Naive B cell (primary cell): ENCODE measurements at places on chromosomes 12 and 14.

DNA sequence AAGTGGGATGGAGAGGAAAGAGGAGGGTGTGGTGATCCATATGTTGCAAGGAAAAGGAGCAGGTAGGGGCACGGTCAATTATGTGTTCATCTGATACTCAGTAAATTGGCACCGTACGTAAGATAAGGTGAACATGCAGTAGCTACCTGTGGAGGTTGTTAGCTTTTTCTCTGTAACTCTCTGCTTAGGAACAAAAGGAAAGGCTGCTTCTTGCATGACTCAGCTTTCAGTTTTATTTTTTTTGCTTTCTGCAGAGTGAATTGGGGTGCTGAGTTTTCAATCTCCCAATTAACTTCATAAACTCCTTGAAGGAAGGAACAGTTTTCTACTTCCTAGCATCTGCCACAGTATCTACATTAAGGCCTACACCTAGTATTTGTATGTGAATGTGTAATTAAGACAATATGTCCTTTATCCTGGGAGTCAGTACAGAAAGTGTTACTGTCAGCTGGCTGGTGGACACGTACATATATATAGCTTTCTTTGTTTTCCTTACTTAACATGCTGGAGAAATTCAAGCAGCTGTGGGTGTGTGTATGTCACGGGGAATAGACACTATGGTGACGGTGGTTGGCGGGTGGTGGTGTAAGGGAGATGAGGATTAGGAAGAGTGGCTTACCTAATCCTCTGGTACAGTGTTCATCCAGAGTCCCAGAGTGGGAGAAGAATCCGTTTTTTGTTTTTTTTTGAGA, 40.1 kb upstream of the WNK1 start:
- no peak for DNase-seq

- DNase-seq: no peak
Measured at GRCh38 chr14:60178820-60179219, 13.6 kb upstream of the DHRS7 start.

DNA sequence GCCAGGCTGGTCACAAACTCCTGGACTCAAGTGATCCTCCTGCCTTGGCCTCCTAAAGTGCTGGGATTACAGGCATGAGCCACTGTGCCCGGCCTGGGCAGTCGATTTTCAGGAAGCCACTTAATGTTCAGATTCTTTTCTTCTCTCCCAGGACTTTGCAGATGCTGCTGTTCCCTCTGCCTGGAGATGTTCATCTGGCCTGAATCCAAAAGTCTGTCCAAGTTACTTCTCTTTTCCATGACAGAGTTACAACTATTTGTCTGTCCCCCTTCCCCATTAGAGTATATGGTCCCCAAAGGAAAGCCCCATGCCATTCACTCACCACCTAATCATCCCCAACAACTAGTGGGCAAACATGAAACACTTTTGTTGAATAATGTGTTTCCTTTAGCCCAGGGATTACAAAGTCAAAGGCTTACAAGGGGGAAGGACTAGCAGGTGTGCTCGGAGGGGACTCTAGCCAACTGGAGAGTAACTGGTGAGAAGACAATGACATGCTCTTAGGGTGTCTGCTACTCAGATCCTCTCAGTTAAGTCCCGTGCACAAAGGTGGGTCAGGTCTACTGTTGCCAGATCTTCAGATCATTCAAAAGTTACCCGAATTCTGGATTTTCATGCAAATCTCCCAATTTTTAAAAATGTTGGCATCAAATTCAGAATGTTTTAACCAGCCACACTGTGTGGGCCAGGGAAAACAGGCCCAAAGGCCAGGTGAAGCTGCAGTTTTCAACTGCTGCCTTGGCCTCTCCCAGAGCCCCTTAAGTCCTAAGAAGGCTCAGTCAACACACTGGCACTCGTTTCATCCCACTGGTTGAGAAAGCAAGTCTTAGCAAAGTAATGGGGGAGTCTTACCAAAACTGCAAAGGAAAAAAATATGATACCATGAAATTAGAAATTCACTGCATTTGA, 29.6 kb downstream of the NUDT4 start:
- no peak for DNase-seq

DNA sequence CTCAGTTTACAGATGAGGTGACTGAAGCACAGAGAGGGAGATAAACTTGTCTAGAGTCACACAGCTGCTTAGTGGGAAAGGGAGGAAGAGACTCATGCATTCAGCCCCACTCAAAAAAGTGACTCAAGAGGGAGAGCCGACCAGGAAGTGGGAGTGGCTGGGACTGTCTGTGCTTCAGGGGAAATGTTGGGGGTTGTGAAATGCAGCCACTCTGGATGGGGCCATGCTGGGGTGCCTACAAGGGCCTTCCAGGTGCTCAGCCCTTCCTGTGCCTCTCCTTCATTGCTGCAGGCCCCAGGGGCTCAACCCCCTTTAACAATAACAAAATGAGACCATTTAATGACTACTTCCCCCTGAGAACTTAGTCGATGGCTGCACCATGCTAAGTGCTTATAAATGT, 41.8 kb downstream of the CACNA1C start:
- no peak for DNase-seq

- DNase-seq: no peak
Measured at GRCh38 chr14:52095794-52096193, 26.9 kb upstream of the NID2 start.

GRCh38 chr12:55862286-55862685, 19.6 kb upstream of the MMP19 start:
- DNase-seq: no peak

GRCh38 chr12:5258498-5258897, 173.4 kb upstream of the NTF3 start:
- no peak for DNase-seq

DNA sequence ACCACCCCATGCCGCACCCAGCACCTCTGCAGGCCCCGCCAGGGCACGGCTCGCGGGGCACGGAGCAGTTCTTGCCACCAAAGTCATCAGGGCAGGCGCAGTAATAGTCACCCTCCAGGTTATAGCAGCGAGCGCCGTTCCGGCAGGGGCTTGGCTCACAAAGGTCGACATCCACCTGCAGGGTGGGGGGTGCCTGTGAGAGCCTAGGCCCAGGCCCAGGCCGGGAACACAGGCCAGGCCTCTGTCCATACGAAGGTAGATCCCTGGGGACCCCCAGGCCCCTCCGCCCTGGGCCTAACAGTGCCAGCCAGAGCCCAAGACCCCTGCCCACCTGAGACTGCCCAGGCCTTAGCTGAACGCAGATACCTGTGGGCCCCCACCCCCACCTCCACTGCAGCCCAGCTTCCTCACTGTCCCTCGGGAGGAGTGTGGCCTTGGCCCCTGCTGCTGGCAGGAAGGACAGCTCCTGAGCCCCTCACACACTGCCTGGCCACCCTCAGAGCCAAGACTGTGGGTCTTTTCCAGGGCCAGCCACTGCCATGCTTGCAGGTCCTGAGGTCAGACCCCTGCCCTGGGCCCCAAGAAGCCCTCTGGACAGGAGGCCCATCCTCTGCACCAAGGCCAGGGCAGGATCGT, 19.3 kb downstream of the JAG2 start:
- no peak for DNase-seq

GRCh38 chr12:119341020-119341419, 6.5 kb downstream of the CCDC60 start:
- DNase-seq: no peak

- DNase-seq: no peak
Measured at GRCh38 chr14:40368314-40368713, 936.1 kb upstream of the FBXO33 start.

GRCh38 chr12:89085421-89085820, 266.9 kb downstream of the DUSP6 start:
- DNase-seq: no peak

- no peak for DNase-seq
Measured at GRCh38 chr12:85617307-85618091, 218.7 kb downstream of the RASSF9 start.

- DNase-seq: no peak
Measured at GRCh38 chr14:52663850-52664249, 31.5 kb downstream of the ERO1A start.

- DNase-seq: peak; percentile 56
Measured at GRCh38 chr14:64303471-64303917, 9.3 kb upstream of the ESR2 start.

DNA sequence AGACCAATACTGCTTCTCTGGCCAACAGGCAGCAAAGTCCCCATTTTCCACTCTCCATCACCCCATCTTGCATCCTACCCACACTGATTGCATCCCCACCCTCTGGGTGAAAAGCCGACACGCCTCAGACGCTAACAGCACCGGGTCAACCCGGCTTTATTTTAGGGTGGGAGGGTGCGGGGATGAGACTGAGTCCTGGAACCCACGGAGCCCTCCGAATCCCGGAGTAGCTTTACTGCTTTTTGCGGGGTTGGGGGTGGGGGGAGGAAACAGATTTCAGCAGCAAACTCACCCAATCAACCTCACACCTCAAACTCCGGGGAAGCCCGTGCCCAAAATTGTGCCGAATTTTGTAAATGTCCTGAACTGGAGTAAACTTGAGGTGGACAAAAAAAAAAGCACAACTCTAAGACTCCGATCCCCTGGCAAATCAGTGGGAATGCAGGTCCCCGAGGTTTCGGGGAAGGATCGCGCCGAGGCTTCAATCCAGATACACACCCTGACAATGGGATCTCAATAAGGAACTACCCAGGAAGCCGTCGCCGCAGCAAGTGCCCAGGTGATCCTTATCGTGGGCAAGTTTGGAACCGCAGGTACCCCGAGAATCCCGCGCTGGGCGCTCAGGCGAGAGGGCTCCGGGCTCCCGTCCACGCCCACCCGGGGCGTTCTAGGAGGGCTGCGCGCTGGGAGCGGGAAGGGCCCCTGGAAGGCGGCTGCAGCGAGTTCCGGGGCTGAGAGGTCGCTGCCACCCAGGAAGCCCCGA, 1.1 kb downstream of the GCH1 start:
- DNase-seq: no peak

DNA sequence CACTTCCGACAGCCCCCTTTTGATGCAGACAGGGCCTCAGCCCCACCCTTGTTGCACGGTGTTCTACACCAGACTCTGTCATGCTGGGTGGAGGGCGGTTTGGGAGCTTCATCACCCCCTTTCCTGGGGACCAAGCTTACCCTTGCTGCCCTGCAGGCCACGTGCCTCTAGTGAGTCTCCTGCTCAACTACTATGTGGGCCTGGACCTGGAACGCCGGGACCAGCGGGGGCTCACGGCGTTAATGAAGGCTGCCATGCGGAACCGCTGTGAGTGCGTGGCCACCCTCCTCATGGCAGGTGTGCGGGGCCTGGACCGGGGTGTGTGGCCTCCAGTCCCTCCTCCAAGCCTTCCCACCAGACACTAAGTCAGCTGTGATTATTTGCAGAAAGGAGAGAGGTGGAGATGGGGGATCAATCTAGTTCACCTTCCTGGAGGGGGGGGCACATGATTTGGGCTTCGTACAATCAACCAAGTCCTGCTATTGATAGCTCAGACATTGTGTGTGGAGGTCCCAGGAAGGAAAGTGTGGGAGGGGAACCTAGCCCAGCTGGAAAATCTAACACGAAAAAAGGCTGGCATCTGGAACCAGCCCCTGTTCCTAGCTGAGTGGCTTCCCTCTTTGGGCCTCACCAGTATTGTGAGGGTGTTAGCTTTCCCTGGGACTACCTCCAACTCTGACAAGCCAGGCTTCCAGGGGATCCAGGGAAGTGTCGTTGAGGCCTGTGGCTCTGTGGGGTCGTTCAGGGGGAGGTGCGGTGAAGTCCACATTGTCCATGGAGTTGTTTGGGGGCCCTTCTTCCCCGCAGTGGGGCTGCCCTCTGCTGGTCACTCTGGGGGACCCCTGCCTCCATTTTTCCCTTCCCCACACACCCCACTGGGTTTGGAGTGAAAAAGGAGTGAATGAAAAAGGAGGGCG, 1.6 kb downstream of the ANKRD33 start:
- no peak for DNase-seq

- no peak for DNase-seq
Measured at GRCh38 chr12:121009741-121010140, 6.5 kb downstream of the C12orf43 start.

GRCh38 chr12:5230861-5231260, 187.2 kb downstream of the KCNA5 start:
- DNase-seq: no peak

DNA sequence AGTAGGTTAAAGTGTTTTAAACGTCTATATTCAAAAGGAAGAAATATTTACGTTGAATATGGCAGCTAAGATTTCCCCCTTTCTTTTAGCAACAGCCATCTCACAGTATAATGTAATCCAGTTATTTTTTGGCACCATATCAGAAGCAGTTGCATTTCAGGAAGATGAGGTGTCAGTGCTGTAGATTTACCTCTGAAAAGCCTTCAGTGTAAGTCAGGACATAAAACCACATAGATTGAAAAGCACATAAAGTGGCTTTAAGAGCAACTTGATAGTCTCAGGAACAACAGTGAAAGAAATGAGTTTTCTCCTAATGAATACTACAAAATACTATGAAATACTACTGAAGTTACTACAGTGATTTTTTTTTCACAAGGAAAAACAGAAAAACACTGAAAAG, 6.9 kb downstream of the MLH3 start:
- no peak for DNase-seq

- no peak for DNase-seq
Measured at GRCh38 chr12:124953689-124954405, 35.1 kb downstream of the DHX37 start.

GRCh38 chr12:94228488-94228907, 80.1 kb downstream of the PLXNC1 start:
- DNase-seq: no peak

- no peak for DNase-seq
Measured at GRCh38 chr14:69328317-69328716, 68.4 kb downstream of the GALNT16 start.

DNA sequence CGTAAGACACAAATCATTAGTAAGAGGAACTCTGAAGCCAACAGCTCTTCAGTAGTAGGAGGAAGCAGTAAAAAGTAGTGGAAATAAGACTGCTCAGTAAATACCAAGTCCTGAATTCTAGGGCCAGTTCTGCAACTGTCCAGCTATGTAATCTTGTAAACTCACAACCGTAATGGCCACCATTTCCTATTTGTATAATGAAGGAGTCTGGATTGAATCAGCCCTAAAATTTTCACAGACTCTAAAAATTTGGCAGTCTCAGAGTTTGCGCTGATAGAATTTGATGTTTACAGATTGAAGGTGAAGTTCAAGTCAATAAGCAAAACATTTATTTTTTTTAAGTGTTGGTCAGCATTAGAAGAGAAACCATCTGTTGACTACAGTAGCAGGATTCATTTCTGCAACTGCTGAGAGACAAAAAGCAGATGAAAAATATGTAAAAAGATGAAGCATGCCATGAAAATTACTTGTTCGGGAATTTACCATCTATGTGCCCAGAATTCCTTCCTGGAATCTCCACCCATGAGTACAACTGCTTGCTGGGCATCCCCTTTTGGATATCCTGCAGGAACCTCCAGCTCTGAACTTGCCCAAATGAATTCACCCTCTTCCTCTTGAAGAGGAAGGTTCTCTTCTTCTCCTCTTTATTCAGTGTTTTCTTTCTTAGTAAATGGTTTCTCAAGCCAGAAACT, 47.5 kb downstream of the GALNT4 start:
- no peak for DNase-seq

DNA sequence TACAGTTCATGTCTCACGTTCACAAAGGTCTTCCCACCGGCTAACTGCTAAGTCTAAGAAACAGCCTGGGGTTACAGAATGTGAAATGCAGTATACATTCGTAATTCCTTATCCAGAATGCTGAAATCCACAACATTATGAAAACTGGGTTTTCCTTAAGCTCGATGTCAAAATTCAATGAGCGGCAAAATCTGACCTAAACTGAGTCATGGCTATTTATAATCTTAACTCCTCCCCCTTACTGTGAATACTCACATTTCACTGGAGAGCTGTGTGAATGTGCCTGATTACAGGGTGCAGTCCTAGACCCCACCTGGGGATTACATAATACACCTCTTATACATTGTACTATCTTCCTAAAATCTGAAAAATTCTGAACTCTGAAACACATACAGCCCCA, 35.3 kb downstream of the STX2 start:
- no peak for DNase-seq

- no peak for DNase-seq
Measured at GRCh38 chr12:96774496-96775256, 132.4 kb upstream of the NEDD1 start.
